ENCODE measurements at places on chromosomes 7 and 10. TPM values are rescaled to one million over a fixed set of nuclear protein-coding genes. Genes with fewer than 3 reads are reported as not detected.

Gene KIAA1549
- total RNA-seq: 8.7 TPM

Gene NAT16
- not detected for total RNA-seq

Gene CCDC3
- total RNA-seq: 1.8 TPM

Gene LEP
- not detected for total RNA-seq

DNA sequence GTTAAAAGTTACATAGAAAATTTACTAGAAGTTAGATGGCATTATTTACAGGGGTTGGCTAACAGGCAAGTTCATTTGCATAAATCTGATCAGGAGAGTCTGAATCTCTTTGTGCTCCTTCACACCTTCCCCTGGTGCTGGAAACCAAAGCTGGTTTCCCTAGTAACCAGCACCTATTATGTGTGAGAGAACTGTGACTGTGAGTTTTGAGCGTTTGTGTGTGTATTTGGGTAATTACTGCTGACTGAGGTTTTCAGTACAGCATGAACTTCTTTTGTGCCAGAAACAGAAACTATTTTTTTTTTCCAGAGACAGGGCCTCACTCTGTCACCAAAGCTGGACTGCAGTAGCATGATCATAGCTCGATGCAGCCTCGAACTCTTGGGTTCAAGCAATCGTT, 10.3 kb upstream of the IFIT1B start:
- no peak for DNase-seq

DNA sequence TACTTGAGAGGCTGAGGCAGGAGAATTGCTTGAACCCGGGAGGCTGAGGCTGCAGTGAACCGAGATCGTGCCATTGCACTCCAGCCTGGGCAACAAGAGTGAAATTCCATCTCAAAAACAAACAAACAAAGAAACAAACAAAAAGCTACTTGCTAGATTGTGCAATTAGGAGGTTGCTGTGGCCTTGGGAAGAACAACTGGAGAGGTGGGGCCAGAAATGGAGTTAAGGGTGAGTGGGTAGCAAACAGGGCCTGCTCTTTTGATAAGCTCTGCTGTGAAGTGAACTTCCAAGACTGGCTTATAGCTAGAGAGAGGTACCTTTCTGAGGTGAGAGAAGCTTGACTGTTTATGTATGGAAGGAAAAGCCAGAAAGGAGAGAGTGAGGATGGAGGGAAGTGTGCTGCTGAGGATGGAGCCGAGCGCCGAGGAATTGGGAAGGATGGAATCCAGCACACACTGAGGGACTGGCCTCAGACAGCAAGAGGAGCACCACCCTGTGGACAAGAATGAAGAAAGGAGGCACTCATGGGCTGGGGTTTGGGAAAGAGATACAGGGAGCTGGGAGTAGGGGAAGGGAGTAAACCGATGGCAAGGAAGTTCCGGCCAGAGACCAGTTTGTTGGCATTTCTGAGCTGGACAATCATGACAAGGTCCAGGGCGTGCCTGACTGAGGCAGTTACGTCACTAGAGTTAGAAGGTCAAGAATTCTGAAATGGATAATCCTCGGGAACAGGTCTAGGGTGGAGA, 7.0 kb upstream of the RPEL1 start:
- no peak for DNase-seq

- DNase-seq: no peak
Observed at GRCh38 chr7:99667179-99667578, 12.6 kb downstream of the CYP3A5 start.

GRCh38 chr7:54183055-54183454, 359.1 kb upstream of the VSTM2A start:
- no peak for DNase-seq

GRCh38 chr7:151306860-151307259, 34.8 kb upstream of the NUB1 start:
- no peak for DNase-seq

DNA sequence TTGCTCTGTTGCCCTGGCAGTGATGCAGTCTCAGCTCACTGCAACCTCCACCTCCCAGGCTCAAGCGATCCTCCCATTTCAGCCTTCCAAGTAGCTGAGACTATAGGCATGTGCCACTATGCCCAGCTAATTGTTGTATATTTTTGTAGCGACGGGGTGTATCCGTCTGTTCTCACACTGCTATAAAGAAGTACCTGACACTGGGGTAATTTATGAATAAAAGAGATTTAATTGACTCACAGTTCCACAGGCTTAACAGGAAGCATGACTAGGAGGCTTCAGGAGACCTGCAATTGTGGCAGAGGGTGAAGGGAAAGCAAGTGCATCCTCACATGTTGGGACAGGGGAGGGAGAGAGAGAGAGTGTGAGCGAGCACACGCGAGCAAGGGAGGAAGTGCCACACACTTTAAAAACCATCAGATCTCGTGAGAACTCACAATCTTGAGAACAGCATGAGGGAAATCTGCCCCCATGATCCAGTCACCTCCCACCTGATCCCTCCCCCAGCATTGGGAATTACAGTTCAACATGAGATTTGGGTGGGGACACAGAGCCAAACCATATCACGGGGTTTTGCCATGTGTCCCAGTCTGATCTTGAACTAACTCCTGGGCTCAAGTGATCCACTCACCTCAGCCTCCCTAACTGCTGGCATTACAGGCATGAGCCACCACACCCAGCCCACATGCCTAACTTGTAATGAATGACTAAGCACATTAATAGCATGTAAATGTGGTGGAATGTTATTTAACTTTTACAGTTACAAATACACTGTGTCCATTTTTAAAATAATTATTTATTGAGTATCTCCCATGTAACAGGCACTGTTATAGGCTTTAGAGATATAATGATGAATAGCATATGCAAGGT, 65.5 kb downstream of the RALA start:
- no peak for DNase-seq

DNA sequence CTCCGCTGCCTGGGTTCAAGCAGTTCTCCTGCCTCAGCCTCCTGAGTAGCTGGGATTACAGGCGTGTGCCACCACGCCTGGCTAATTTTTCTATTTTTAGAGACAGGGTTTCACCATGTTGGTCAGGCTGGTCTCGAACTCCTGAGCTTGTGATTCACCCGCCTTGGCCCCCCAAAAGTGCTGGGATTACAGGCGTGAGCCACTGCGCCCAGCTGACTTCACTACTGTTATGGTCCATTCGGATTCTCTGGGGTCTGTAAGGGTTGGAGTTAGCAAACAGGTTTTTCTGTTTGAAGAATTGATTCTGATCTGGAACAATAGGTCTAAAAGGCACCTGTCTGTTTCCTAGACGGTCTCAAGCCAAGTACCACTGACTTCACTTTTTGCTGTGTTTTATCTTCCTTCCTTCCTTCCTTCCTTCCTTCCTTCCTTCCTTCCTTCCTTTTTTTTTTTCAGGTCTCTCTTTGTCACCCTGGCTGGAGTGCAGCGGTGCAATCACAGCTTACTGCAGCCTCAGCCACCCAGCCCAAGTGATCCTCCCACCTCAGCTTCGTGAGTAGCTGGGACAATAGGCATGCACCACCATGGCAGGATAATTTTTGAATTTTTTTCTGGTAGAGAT, 192.2 kb downstream of the CAMK1D start:
- no peak for DNase-seq

DNA sequence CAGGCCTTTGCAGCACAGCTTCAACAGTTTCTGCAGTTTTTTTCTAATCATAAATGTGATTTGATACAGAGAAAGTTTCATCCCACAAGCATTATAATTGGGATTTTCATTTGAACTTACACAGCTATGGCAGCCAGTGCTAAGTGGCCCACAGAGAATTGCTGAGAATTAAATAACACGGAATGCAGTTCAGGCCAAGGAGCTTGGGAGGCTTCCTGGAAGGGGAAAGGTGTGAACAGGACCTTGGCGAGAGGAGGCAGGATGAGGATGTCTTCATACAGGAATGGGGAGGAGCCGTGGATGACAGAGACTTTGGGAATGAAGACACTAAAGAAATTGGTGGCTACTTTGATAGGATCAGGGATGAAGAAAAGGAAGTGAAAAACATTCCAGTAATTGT, 95.3 kb downstream of the ZNF22 start:
- DNase-seq: no peak

GRCh38 chr7:111762799-111763198, 200.5 kb upstream of the IMMP2L start:
- no peak for DNase-seq

DNA sequence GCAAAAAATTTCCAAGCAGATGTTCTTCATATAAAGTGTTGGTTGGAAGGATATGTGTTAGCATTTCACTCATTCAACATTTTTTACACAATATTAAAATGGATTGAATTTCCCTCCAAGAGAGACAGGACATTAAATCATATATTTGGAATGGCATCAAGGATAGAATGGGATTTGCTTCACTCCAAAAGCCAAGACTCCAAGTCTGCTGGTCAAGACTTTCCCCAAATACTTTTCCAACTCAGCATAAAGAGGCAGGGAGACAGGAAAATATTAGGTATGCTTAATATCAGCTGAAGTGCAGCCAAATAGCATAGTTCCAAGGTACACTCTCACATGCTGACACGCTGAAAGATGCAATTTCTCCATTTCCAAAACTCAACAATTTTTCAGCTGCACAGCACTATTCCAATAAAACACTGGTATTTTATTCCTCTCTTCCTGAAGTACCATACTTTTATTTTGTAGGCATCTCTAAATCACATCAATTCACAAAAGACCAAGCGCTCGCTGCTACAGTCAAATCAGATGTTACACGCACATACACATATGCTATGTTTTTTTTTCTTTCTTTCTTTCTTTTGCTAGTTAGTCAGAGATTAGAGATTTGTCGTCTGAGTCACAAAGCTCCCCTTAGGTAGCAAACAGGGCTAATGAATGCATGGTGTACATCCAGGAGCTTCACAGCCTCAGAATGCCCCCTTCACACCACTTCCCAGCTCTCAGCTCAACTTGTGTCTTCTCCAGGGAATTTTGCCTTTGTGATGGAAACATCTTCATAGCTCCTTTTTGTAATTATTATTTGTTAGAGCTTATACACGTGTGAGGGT, 1033.8 kb upstream of the AUTS2 start:
- DNase-seq: no peak

DNA sequence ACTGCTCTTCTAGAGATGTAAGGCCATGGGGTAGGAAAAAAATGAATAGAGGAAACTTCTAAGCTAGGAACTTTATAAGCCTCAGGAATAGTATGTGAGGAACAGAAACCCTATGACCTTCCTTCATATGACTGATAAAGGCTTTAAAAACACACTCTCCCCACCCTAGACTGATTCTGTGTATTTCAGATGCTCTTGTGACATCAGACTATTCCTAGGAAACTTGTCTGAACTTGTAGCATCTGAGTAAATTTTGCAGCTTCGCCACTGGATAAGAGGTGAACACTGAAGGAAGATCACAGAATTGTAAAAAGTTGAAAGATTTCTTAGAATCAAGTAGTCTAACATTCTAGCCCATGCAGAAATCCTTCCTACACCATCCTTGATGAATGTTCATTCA, 31.0 kb upstream of the CBLL1 start:
- DNase-seq: no peak

DNA sequence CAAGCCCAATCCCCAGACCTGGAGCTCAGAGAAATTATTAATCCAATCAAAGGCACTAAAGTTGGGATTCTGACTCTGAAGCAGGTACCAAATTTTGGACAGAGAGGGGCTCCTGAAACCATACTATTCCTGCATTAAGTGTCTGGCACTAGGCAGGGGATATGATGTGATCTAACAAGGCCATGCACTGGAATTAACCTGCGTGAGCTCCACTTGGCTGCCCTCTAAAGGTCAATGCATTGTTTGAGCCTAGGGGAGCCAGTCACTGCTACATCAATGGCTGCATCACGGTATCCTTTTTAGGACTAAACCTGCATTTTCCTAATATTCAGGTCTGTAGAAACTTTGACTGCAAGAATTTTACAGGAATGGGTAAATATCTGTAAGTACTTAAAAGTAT, 42.1 kb downstream of the ST8SIA6 start:
- no peak for DNase-seq

DNA sequence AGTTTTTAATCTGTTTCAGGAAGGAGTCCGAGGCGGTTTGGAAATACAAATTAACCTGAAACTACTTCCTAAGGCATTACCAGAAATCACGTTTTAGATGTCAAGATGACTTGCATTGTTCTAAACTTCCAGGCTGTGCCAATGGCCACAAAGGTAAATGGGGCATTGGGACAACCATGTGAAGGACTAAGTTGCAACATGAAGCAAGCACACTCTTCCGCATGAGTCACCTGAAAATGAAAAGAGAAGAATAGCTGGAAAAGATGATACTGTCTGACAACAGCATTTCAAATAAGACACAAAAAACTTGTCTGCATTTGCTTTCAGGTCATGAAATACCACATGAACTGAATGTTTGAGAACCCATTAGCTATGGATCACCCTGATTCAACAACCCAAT, 262.1 kb downstream of the AHR start:
- no peak for DNase-seq

GRCh38 chr7:141551782-141552181, 572 bp downstream of the AGK start:
- no peak for DNase-seq

GRCh38 chr7:45688382-45688781, 114.2 kb downstream of the ADCY1 start:
- DNase-seq: no peak

Data from glomerular endothelial cell (primary cell).